Suppressor macrophage (primary cell): ENCODE measurements at places on chromosomes 4 and X.
A peak's percentile ranks its signal among the peaks of the same experiment; 100 is the strongest.

- DNase-seq: no peak
These were observed 38.3 kb upstream of the LGI2 start for GRCh38 chr4:25069014-25069413.

DNA sequence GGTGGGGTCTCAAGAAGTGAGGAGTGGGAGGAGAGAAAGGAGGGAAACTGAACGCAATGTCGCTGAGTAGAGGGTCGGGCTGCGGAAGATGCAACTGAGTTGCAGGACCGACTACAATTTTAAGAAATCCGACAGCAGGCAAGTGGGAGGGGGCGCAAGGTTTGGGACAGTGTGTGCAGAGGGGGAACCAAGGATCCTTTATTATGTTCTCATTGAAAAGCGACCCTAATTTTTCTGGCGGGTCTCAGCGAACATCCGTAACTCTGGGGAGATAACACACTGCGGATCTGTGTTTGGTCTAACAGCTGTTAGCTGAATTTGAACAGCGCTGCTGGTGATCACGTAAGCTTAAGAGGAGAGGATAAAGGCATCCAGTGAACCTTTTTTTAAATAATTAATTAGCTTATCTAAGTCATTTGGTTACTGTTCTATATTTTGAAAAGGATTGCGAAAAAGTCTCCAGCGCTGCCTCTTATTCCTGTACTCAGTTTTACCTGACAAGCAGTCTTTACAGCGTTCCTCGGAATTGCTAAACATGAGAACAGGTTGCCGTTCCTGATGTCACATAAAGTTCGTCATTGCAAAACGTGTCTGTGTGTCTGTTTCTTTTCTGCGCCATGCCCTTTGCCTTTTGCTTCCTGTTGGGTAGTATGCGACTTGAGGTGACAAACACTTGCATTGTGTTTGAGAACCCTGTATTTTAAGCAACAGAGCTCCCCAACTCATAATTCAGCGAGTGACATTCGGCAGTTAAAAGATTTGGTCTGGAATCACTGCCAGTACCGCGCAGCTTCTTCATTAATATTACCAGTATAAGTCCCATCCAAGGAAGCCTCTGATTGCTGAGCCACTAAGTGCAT lies 1.3 kb downstream of the HTR2C start:
- no peak for DNase-seq

DNA sequence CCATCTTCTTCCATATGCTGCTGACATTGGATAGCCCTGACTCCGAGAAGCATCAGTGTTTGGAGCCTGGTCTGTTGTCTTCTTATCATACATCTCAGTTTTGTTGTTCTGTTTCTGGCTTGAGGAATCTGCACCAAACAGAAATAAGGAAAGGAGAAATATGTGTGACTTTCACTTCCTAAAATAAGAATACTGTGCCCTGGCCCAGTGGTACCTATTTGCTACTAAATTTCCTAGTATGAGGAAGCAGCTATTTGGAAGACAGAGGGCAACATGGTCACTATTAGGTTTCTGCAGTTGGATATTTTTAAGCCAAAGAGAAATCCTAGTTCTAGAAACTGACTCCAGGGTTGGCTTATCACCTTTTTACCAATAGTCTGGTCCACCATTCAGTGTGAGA lies 16.8 kb downstream of the CT47C1 start:
- DNase-seq: peak; percentile 20

- DNase-seq: peak; percentile 26
These were observed 216.4 kb upstream of the RASGEF1B start for GRCh38 chr4:81688085-81688484.

- DNase-seq: no peak
These were observed 3.4 kb downstream of the ARSF start for GRCh38 chrX:3044671-3045070.

DNA sequence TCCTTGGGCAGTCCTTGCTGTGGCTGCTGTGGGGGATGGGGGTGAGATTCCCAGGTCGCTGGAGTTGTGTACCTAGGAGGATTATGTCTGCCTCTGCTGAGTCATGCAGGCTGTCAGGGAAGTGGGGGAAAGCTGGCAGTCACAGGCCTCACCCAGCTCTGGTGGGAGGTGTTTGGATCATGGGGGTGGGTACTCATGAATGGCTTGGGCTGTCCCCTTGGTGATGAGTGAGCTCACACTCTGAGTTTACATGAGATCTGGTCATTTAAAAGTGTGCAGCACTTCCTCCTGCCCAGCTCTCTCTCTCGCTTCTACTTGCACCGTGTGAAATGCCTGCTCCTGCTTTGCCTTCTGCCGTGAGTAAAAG lies 24.6 kb upstream of the PDLIM3 start:
- no peak for DNase-seq

DNA sequence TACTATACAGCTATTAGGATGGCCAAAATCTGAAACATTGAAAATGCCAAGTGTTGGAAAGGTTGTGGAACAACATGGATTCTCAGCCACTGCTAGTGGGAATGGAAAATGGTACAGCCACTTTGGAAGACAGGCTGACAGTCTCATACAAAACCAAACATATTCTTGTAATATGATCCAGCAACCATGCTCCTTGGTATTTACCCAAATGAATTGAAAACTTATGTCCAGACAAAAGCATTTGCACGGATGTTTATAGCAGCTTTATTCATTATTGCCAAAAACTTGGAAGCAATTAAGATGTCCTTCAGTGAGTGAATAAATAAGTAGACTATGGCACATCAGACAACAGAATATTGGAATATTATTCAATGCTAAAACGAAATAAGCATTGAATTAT lies 105.8 kb upstream of the DCLK2 start:
- no peak for DNase-seq

GRCh38 chrX:125765347-125765746 lies 400.7 kb downstream of the DCAF12L2 start:
- no peak for DNase-seq

- DNase-seq: no peak
These were observed 6.5 kb downstream of the TMEM150C start for GRCh38 chr4:82555276-82555675.

GRCh38 chr4:6728320-6729029 lies 12.5 kb downstream of the BLOC1S4 start:
- DNase-seq: no peak

- DNase-seq: no peak
These were observed 89.0 kb upstream of the NMU start for GRCh38 chr4:55725057-55725456.

GRCh38 chrX:119693040-119693995 lies at the start of gene SEPTIN6:
Gene SEPTIN6 (minus strand): TSS chrX:119693168. CDS start chrX:119693105, 63 bp downstream.
- peak; percentile 76 for DNase-seq

GRCh38 chr4:1231637-1232360 lies 17.1 kb downstream of the CTBP1 start:
- DNase-seq: no peak

DNA sequence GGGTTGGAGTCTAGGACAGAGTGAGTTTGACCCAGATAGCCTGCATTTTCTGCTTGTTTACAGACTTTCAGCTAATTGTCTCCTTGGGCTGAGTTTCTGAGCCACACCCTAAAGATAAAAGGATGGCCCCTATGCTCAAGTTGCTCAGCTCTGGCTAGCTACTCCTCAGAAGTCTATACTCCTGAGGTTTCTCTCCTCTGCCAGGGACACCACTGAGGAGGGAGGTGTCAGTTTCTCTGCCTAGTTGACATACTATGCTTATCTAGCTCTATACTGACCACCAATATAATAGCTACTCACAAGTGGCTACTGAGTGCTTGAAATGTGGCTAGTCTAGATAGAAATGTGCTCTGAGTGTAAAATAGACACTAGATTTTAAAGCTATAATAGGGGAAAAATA lies 23.6 kb downstream of the HADH start:
- DNase-seq: no peak

- no peak for DNase-seq
These were observed 764.5 kb upstream of the TENM3 start for GRCh38 chr4:181478656-181479055.

DNA sequence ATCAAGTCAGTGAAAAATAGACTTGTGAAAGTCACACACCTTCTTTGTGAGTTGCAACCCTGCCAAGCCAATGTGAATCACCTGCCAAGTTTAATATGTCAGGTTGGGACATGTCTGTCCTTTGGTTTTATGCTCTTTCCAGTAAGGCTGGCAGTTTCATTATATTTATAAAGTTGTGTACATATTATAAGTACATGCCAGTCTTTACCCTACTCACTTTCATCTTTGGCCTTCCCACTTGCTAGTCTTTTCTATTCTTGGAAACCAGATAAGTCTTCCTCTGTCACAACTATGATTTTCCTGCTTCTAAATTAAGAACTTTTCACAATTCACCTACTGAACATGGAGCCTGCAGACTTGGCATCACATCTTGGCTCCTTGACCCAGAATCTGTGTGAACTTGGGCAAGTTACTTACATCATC lies 680.7 kb upstream of the BOD1L1 start:
- DNase-seq: no peak

GRCh38 chrX:139691843-139692505 lies 16.0 kb downstream of the MCF2 start:
- DNase-seq: peak; percentile 3

- no peak for DNase-seq
These were observed 69.2 kb upstream of the MAML3 start for GRCh38 chr4:140223056-140223810.

DNA sequence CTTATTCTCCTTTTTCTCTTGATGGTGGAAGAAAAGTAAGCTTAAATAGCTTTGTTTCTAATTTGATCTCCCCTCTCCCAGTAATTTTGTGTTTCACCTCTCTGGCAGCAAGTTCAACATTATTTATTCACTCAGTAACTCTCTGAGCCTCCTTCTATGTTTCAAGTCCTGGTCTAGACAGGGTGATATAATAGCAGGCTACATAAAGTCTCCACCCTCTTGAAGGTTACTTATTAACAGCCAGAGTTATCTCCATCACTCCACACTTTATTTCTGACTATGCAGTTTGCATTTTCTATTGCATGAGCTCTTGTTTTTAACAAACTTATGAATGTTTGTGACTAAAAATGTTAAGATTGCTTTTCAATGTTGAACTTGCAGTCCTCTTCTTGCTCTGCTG lies 17.8 kb upstream of the ANOS1 start:
- DNase-seq: no peak

- no peak for DNase-seq
These were observed 10.8 kb downstream of the DGKQ start for GRCh38 chr4:962231-963208.

DNA sequence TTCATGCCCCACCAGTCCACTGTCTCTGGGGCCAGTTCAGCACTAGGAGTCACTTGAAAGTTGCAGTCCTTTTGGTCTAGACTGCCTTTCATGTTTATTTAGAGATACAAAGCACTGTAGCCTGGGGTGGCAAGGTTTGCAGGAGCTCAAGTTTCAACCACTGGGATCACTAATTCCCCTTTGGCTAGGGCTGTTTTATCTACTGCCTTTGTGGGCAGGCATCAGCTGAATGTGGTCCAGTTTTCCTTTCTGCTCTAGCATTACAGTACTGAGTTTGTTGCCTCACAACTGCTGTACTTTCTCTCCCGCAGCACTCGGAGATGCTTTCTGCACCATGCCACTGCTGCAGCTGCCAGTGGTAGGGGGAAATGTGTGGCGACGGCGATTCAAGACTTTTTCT lies 222.3 kb upstream of the HDX start:
- DNase-seq: no peak

- DNase-seq: no peak
These were observed 69.0 kb downstream of the GLRA2 start for GRCh38 chrX:14598330-14598729.

GRCh38 chrX:15947648-15948317 lies 93.2 kb upstream of the AP1S2 start:
- peak; percentile 54 for DNase-seq

DNA sequence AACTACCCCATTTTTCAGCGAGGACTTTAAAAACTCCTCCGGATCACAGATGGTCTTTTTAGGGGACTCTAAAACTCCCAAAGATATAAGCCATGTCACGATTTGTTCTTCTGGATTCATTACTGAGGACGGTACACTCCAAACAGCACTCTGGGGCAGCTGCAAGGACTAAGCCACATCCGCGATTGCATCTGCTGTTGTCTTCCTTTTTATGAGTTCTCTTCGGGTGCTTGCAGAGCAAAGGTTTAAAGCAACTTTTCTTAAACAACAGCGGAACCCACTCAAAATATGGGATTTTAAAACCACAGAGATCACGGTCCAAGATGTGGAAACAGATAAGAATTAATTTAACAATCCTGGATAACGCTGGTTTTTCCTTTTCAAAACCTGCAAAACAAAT lies at the start of gene ARHGEF6:
ARHGEF6 (minus strand) TSS at position 170 of the 400 bp plus-strand sequence; CDS start at position 120, 50 bp downstream.
- peak; percentile 58 for DNase-seq

DNA sequence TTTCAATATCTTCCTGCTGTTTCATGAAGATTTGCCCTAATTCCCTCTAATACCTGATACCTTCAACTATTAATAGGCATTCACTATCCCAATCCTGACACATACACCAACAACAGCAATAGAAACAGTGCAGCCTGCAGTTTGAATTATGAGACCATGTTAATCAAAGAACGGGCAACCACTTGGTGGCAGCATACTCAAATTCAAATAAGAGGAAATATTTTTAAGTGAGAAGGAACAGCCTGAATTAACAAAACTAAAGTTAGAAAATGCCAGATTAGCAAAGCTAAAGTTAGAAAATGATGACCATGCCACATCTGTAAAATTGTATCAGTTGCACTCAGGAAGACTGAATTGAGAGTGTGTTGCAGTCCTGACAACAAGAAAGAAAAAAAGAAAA lies 204.9 kb downstream of the SMARCA1 start:
- peak; percentile 48 for DNase-seq

DNA sequence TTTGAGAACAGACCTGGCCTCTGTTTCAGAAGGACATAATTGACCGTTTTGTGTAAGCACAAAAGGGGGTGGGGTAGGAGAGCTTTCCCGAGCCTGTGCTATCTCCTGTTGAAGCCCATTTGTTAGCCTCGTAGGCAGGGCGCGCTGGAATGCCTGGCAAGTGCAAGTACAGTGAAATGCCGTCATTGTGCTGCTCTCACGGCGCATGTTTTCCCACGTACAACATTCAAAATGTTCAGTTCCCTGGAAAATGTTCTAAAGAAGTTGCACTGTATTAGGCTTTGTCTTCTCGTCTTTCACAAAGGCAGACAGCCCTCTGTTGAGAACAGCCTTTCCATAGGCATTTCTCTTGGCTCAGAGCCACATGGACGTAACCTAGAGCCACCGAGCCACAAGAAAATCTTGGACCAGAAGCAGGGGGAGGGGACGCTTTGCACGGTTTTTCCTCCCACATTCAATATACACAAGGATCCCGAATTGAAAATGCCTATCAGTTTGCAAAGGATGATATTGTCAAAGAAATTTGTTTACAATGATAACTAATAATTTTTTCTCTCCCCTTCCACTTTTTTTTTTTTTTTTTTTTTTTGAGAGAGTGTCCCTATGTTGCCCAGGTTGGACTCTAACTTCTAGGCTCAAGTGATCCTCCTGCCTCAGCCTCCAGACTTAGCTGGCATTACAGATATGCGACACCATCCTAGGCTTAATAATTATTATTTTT lies 54.6 kb upstream of the RAPGEF2 start:
- no peak for DNase-seq
